ENCODE measurements at places on chromosomes 11 and 22.

GRCh38 chr22:43038325-43038724 lies 23.4 kb upstream of the PACSIN2 start:
- no peak for DNase-seq

- DNase-seq = no peak
Measured at GRCh38 chr22:44125421-44125820, 55.3 kb upstream of the PARVG start.

GRCh38 chr11:1397146-1397861 lies 7.6 kb downstream of the BRSK2 start:
- no peak for DNase-seq

DNA sequence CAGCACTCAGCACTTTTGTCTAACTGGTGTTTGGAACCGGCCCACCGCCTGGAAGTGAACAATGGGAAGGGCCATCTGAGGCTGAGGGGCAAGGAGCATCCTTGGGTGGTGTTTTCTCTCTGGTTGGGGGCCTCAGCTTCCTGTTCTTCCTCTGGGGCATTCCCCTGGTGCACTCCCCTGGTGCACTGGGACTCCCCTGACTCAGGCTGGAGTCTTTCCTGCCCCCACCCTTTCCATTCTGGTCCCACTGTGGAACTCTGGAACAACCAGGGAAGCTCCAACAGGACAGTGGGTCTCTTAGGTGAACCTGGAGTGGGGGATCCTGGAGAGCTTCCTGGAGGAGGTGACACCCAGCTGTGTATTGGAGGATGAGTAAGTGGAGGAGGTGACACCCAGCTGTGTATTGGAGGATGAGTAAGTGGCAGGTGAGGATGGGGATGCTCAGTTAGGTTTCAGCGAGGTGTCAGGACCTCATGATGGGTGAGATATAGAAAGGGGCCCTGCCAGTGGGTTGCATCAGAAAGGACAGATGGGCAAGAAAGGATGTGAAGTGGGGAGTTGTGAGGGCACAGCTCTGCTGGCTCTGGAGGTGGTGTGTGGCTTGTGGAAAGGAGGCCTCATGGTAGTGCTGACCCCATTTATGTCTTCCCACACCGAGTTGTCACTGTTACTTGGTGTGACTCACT lies 132.1 kb downstream of the OSBP2 start:
- DNase-seq = no peak

DNA sequence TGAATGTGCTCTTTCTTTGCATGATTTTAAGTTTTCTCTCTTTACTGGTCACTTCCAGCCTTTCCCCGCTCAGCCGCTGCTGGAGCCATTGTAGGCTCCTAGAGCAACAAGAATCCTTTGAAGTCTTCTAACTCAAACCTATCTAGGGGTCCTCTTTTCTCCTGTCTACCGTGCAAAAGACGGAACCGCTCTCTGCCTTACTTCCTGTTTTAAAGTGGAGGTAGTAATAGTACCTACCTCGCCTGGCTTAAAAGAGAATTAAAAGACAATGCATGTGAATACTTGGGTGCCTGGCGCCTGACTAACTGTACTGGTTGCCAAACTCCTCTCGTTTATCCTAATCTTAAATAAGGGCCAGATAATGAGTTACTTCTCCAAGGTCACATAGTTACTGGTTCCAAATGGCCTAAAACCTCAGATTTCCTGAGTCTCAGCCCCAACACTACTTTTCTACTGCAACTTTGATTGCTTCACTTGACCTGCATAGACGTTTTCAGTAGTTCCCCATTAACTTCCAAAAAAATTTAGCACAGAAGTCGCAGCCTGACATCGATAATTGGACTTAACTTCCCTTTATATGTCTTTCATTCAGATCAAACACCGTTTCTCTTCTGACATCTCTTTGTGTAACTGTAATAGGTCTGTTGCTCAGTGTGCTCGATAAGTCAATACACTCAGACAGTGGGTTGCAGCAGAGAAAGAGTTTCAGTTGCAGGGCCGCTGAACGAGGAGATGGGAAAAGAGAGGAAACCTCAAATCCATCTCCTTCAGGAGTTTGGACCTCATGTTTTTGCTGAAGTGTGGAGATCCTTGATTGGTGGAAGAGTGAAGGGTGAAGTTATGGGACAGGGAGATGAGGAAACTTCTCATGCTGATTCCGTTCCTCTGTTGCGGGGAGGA lies 891 bp downstream of the SAMM50 start:
- no peak for DNase-seq

GRCh38 chr11:47534704-47535251 lies 18.2 kb downstream of the CELF1 start:
- no peak for DNase-seq

DNA sequence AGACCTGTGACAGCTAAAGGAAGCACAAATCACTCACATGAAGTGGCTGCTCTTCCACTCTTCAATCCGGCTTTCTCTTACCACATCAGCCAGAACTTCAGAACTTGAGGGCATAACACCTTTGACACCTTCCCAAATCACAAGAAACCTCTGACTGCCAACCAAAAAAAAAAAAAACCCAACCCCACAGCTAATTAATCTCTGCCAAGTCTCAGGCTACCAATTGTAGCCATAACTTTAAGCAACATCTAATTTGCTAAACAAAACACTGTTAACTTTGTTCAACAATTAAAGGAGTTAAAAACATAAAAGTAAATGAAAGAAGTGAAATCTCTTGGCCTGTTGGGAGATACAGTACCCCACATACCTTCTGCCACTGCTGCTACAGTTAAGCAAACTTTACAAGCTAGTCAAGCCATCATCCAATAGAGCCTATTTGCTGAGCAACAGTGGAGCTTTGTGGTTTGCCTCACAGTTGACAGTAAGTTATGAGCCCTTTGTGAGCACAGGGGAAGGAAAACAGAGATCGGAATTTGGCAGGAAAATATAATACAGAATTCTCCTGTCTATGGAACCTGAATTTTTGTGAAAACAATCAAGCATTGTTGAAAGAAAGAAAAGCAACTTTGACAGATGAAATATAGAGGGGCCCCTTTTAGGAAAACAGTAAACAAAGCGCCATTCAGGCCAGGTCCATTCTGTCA lies at the start of gene SOX6:
SOX6 (minus strand) TSS at position 490 of the 704 bp plus-strand sequence. CDS start 15,298 bp downstream, outside the sequence.
- DNase-seq = no peak

DNA sequence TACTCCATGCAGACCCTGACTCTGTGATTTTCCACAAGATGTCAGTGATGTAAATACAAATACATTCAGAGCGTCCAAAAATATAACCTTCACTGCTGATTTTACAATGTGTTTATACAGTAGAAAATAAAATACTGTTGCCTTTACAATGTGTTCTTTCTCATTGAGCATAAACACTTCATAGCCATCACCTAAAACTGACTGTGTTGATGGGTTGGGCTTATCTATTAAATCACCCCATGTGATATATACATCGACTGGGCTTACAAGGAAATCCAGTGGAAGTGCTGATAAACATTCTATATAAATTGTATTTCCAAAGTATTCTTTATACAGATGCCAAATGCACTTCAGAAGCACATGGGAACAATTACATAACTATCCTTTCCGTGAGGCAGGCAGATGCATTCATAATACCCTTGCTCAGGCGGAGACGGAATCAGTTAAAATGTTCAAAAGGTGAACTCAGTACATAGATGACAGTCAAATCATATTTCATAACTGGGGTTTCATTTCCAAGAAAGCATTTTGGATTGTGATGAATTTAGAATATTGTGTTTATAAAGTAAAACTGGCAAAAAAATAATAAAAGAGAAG lies 27.7 kb downstream of the DDI1 start:
- DNase-seq = no peak

- no peak for DNase-seq
Measured at GRCh38 chr11:99349151-99349673, 328.5 kb downstream of the CNTN5 start.

- no peak for DNase-seq
Measured at GRCh38 chr22:44906248-44906936, 103.4 kb downstream of the PHF21B start.

DNA sequence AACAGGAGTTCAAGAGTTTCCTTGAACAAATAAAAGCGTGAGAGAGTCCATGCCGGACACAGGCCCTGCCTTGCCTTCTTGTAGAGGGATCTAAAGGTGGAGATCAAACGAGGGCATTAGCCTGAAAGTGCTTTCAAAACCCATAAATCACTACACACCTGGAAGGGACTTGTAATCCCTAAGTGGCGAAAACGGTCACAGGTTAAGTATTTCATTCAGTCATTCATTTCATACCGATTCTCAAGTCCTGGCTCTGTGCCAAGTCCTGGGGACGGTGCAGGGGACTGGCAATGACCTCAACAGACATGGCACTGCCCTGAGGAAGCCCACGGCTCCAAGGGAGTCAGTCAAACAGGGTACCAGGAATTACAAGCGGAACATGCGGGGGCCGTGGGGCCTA lies 26.6 kb downstream of the ELFN2 start:
- no peak for DNase-seq

DNA sequence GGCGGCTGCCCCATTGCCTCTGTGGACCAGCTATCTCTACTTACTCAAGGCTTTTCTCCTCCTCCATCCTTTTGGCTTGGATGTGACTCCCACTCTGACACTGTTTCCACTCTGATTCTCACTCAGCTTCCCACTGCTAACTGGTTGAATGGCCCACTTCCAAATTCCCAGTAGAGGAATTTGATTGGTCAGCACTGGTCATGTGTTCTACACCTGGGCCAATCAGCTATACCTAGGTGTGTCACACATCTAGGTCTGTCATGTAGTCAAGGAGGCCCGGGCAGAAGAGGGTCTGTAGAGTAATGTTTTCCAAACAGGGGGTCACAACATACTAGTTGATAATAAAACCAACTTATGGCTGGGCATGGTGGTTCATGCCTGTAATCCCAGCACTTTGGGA lies 53.3 kb downstream of the TPBGL start:
- DNase-seq = no peak

GRCh38 chr11:60858236-60858635 lies 2.5 kb upstream of the PTGDR2 start:
- DNase-seq = no peak

GRCh38 chr11:116473206-116473769 lies 299.5 kb downstream of the BUD13 start:
- no peak for DNase-seq

DNA sequence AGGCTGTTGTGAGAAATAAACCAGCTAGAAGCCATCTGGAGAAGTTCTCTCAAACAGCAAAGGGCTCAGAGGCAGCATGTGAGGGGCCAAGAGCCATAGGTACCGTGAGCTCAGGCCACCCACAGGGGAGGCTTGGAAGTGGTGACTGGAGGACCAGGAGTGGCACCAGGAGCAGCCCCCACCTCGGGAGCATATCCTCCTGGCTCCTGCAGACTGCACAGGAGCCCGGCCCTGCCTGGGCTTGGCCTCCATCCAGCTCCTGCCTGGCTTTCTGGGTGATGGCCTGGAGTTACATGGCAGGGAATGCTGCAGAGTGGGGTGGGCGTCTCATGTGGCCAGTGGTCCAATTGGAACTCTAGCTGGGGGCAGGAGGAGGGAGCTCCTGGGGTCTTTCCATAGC lies 4.2 kb upstream of the MPPED1 start:
- DNase-seq = no peak

- DNase-seq = no peak
Measured at GRCh38 chr11:100878474-100878873, 191.4 kb downstream of the ARHGAP42 start.

DNA sequence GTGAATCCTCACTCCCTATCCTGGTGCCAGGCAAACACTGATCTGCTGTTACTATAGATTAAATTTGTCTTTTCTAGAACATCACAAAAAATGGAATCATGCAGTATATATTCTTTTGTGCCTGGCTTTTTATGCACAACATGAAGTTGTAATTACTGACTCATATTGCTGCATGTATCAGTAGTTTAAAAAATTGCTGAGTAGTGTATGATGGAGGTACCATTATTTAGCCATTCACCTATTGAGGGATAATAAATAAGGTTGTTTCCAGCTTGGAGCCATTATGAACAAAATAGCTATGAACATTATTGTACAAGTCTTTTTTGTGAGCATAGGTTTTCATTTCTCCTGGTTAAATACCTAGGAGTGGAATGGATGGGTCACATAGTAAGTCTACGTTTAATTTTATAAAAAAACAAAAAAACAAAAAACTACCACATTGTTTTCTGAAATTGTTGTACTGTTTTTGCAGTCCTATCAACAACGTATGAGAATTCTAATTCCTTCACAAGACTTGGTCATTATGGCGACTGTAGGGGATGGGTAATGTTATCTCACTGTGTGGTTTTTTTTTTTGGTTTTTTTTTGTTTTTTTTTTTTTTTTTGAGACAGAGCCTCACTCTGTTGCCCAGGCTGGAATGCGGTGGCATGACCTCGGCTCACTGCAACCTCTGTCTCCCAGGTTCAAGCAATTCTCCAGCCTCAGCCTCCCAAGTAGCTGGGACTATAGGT lies 111.6 kb downstream of the USP35 start:
- DNase-seq = no peak

- no peak for DNase-seq
Measured at GRCh38 chr22:43731988-43732387, 80.1 kb downstream of the EFCAB6 start.

DNA sequence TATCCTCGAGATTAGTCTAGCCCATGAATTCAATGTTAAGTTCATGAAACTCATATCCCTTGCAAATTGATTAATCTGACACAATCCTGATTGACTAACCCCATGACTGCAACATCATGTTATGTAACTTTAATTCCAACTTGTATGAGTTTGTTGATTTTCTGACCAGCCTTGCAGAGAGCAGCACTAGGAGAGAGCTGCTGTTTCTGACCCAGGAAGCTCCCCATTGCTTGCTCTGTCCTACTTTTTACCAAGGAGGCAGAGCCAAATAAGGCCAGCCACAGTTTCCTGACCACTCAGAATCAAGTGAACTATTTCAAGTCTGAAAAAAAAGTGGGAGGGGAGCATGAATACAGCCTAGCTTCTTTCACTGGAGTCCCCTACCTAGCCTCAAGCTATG lies 13.2 kb downstream of the MPZL3 start:
- no peak for DNase-seq

- DNase-seq = no peak
Measured at GRCh38 chr11:89504270-89504669, 13.1 kb upstream of the NOX4 start.

- DNase-seq = no peak
Measured at GRCh38 chr11:4074266-4074665, 20.3 kb upstream of the RRM1 start.

- no peak for DNase-seq
Measured at GRCh38 chr11:638631-639331, 1.7 kb downstream of the DRD4 start.

DNA sequence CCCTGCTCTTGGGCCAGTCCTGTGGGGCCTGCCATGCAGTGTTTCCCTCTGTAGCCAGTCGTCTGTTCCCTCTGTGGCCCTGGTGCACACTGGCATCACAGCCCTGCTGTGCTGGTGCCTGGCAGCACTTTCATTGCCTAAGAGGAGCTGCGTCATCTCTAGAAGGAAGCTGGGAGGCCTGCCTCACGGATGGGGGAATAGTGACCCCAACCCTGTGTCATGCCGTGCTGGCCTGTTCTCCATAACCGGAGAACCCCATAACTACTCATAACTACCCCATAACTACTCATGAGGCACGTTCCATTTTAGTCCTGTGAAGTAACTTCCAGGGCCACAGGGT lies 14.0 kb downstream of the RAB36 start:
- DNase-seq = no peak

GRCh38 chr22:27179161-27179560 lies 521.8 kb downstream of the MIAT start:
- no peak for DNase-seq

GRCh38 chr22:41777749-41778425 lies 22.6 kb upstream of the CCDC134 start:
- no peak for DNase-seq

- DNase-seq = no peak
Measured at GRCh38 chr11:5700421-5701054, 10.9 kb downstream of the TRIM22 start.
